ENCODE measurements at places on chromosomes 6 and 20. TPM values are rescaled to one million over a fixed set of nuclear protein-coding genes. Genes with fewer than 3 reads are reported as not detected.

- H3K4me1 ChIP-seq = peaks cover 2% of the 10 kb centered on the region
- H3K27ac ChIP-seq = no peak overlapping the region
- H3K4me3 ChIP-seq = no peak overlapping the region
- DNase-seq = peak; percentile 57
- no peaks in the 10 kb centered on the region for H3K36me3 ChIP-seq
Measured at GRCh38 chr20:37886851-37887297, 16.1 kb upstream of the VSTM2L start.

GRCh38 chr6:18327626-18328025 is 59.5 kb upstream of the RNF144B start:
- no peak overlapping the region for H3K4me3 ChIP-seq
- H3K27me3 ChIP-seq = no peaks in the 10 kb centered on the region
- peak overlapping the region; percentile 83 for H3K27ac ChIP-seq
- H3K36me3 ChIP-seq = no peaks in the 10 kb centered on the region
- peaks cover 48% of the 10 kb centered on the region for H3K4me1 ChIP-seq
- peak; percentile 93 for DNase-seq

- no peak overlapping the region for H3K27ac ChIP-seq
- no peaks in the 10 kb centered on the region for H3K36me3 ChIP-seq
- H3K27me3 ChIP-seq = no peaks in the 10 kb centered on the region
- peaks cover 15% of the 10 kb centered on the region for H3K4me1 ChIP-seq
Measured at GRCh38 chr20:8385247-8385646, 253.2 kb downstream of the PLCB1 start.

GRCh38 chr6:130997061-130997753 is 65.8 kb downstream of the EPB41L2 start:
- H3K4me1 ChIP-seq = peaks cover 11% of the 10 kb centered on the region
- H3K27me3 ChIP-seq = no peaks in the 10 kb centered on the region
- H3K27ac ChIP-seq = no peak overlapping the region

DNA sequence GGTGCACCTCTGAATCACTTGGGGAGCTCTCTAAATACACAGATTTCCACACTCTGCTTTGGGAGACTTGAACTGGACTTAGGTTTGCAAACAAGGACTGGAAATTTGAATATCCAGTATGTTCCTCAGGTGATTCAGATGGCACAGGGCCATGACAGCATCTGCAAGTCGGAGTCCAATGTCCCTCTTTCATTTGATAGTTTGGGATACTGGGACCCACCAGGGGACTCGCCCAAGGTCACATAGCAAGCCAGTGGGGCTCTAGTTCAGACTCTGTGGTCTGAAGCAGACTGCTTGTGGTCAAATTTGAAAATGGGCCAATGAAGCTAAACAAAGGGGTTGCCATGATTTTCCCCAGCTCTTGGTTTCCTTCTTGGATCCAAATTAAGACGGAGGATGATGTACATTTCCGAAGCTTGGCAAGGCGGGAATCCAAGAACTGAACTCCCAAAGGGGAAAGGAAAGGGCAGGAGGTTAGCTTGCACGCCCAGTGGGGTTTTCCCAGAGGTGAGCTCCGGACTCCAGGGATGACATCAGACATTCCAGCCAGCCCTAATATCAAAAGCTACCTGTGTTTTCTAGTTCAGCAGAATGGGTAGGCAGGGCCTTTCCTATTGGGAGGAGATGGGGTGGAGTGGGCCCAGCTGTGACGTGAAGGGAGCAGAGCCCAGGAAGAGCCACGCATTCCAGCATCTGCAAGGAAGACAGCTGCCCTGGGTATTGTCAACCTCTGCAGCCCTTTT is 3.4 kb upstream of the SYS1 start:
- DNase-seq = no peak
- H3K27me3 ChIP-seq = no peaks in the 10 kb centered on the region
- H3K27ac ChIP-seq = peak overlapping the region; percentile 82
- no peaks in the 10 kb centered on the region for H3K36me3 ChIP-seq

Gene C6orf163
- 6.8 TPM for total RNA-seq

Gene SNAI1
- total RNA-seq = 14.1 TPM

Gene PLA2G7
- 14.3 TPM for total RNA-seq

Gene SAPCD1
- not detected for total RNA-seq

Gene SDCBP2
- total RNA-seq = 34.5 TPM

Measured in thyroid gland (tissue), 4 donors.